ENCODE measurements at places on chromosomes 1 and 21.

DNA sequence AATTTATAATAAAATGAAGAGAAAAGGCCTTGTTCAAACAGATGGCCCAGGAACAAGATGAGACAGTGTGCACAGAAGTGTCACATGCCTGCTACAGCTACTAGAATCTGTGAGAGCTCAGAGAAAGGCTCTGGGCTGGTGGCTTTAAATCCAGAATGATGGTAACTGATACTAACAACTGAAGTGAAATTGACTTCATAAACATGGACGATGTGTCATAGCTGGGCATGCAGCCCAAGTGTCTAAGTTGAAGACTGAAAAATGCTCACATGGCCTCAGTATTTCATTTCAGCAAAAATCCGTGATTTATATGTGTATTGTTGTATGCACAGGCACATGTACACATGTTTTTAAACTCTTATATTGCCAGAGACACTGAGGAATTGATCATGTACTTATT lies 208.3 kb upstream of the RUNX1 start:
- DNase-seq: no peak

GRCh38 chr1:203461717-203462116 lies 13.9 kb upstream of the PRELP start:
- no peak for DNase-seq

DNA sequence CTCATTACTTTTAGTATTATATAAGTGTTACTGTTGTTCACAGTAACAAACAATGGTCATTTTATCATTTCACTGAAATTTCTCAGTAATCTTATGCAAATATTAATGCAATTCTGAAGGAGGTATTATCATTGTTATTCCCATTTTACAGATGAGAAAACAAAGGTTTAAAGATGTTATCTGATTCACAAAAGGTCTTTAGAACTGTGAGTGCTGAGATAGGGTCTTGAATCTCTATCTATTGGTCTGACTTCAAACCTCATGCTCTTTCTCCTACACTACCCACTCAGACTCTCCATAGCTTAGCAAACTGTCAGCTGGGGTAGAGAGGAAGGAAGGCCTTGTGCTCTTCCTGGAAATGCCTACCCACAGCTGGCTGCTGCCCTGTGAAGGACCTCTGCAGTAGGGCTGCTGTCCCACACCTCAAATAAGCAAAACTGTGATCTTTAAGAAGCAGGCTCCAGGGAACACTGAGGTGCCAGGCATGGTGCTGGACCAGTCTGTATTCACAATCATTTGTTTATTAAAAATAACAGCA lies 6.2 kb upstream of the OSCP1 start:
- DNase-seq: no peak

DNA sequence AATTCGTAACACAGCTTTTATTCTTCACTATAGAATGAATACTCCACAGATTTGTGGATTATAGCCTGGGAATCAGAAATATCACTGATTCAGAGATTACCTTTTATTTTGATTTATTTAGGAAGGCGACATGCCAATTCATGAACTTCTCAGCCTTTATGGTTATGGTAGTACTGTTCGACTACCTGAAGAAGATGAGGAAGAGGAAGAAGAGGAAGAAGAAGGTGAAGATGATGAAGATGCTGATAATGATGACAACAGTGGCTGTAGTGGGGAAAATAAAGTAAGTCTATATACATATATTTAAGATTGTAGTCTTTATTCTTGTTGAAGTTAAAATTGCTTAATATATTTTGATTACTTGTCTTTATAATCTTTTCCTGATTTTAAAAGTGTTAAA lies 33.1 kb downstream of the MIER1 start:
- no peak for DNase-seq

DNA sequence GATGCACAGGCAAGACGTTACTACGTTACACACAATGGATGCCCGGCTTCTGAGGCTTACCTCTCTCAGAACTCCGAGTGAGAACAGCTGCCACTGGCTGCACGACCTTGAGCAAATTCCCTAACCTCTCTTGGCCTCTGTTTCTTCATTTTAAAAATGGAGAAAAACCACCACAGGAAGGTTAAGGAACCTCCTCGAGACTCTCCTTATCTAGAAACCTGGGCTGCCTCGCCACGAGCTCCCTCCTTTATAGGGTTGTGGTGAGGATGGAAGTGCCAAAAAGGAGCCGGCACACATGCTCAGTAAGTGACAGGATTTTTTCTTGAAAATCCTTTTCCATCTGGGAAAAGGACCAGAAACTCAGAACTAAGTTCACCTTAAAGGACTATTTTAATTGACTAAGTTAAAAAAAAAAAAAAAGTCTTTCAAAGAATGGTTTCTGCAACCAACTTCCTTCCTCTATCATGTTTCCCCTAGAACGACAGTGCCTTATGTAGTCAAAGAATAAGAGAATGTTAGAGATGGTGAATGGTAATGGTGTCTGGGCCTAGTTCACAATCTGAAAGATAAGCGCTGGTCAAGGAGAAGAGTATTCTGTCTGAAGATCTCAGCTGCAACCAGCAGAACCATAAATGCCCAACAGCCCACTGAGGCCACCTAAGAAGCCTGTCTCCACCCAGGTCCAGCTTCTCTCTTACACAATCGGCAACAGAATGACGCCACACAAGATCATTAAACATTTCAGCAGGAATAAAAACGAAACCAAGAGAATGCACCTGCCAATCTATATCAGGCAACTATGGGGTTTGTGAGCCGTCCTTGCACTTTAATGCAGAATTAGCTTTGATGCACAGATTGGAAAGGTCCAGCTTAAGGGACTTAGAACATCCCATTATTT lies 64.9 kb downstream of the SLC45A1 start:
- DNase-seq: peak; percentile 65

DNA sequence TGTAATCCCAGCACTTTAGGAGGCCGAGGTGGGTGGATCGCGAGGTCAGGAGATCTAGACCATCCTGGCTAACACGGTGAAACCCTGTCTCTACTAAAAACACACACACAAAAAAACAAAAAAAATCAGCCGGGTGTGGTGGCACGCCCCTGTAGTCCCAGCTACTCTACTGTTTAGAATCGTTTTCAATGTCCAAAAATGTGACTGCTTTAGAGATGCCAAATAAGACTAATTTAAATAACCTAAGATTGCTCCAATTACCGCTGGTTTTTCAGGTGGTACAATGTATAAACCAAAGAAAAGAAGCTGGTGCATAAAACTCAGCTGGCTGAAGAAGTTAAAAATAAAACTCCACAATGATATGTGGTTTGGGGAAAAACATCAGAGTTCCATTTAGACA lies 132.0 kb downstream of the RERE start:
- no peak for DNase-seq

DNA sequence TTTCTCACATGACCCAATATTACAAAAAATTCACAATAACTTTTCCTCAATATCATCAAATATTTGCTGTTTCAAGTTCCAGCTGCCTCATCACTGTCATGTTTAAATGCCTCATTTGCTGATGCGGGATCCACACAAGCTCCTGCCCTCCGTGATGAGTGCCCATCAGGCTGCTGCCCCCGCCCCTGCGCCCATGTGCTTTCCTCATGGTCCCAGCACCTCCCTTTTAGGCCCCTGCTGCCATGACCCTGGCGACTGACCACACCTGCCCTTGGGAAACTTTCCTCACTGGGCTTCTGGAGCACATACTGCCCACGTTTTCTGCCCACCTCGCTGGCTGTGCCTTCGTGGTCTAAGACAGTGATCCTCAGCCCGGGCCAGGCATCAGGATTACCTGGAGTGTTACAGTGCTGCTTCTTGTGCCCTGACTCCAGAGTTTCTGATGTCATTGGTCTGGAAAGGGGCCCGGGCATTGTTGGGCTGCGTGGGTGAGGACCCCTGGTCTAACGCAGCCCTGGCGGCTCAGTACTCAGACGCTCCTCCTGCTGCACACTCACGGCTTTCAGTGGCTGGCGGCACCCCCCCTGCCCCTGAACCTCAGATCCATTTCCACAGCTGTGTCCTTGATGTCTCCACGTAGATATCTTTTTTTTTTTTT lies 20.5 kb downstream of the PLEKHM2 start:
- no peak for DNase-seq

Measured in Kasumi-1 (cell line).